ENCODE measurements at places on chromosomes 2 and 18.

DNA sequence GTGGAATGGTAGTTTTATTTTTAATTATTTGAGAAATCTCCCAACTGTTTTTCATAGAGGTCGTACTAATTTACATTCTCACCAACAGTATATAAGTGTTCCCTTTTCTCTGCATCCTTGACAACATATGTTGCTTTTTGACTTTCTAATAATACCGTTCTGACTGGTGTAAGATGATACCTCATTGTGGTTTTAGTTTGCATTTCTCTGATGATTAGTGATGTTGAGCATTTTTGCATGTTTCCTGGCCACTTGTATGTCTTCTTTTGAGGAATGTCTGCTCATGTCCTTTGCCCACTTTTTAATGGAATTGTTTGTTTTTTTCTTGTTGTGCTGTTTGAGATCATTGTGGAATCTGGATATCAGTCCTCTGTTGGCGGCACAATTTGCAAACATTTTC is 242.5 kb downstream of the ZNF521 start:
- DNase-seq, result no peak

DNA sequence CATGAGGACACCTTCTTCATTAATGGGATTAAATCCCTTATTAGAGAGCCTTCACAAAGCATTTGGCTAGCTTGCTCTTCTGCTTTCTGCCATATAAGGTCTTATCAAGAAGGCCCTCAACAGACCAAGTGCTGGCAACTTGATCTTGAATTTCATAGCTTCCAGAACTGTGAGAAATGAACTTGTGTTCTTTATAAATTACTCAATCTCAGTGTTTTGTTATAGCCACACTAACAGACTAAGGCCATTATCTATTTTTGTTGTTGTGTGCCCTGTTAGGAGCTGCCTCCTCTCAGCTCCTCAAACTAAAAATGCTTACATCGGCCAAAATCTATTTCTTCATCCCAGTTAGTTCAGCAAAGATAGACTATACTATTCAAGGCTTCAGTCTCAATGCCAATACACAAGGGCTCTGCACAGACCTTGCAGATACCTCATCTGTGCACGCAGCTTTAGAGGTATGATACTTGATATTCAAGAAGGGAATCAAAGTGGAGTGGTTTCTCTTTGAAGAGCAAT is 182.9 kb downstream of the GPD2 start:
- no peak for DNase-seq

DNA sequence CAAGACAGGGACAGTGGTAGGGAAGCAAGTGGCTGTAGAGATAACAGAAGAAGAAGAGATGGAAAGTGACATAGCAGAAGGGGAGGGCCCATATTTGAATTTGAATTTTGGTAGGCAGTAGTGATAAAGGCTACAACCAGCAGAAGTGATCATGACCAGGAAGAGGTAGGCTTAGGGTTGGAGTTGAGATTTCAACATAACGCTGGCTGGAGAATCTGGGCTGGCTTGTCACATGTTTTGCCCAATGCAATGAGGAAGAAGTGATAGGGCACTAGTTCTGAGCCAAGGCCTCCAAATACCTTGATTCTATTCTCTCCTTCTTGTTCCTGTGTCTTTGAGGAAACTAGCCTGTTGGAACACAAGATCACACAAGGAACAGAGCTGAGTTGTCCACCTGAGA is 69.4 kb downstream of the SCG2 start:
- DNase-seq, result no peak

GRCh38 chr2:86293612-86294011 is 43.8 kb downstream of the REEP1 start:
- no peak for DNase-seq

- no peak for DNase-seq
Observed at GRCh38 chr2:88832311-88832991, 141.0 kb downstream of the RPIA start.

DNA sequence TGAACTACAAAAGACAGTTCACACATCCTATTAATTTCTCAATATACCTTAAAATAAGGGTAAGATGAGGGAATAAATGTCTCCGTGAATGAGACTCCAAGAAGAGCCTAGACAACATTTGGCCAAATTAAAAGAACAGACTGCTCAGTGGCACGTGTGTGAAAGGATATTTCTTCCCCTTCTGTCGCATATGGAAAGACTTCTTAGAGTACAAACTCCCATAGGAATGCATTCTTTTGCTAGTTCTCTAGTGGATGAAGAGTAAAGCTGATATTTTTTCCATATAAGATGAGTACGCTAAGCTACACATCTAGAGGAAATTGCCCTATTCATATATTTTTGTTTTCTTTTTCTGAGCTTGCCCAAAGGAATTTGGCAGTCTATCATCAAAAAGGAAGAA is 710.0 kb upstream of the ID2 start:
- no peak for DNase-seq

GRCh38 chr2:46676198-46676597 is 196.8 kb downstream of the TMEM247 start:
- DNase-seq, result no peak

DNA sequence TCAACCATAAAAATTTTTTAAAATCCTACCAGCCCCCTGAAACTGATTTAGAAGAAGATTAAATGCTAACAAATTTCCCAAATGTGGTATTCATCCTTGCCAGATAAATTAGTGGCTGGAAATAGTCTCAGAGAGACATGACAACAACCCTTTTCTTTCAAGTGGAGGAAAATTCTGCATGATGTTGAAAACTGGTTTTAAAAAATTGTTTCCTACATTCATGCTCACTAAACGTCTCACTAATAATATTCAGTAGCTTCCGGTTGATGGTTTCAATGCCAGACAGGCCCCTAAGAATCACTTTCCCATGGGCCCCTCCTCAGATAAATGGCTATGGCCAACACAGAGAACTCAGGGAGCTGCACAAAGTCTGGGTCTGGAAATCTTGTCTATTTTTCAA is 43.2 kb downstream of the NCKAP5 start:
- DNase-seq, result no peak

DNA sequence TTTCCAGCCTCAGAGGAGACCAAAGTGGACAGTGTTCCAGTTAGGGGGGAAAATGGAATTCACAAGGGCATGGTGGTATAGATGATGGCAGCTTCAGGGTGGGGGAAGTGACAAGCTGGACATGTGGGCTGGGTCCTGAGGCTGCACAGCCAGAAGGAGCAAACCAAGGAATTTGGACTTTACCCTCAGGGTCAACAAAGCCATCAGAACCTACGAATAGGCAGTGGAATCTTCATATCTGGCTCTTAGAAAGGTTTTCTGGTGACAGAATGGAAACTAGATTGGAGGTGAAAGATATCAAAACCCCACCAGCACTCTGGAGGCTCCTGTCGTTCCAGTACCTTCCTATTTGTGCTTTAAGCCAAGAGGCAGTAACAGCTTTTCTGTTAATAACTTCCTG is 127.1 kb downstream of the SETBP1 start:
- DNase-seq, result no peak

- DNase-seq, result no peak
Observed at GRCh38 chr18:42185486-42185885, 230.5 kb downstream of the PIK3C3 start.

GRCh38 chr2:207164006-207164831 is 1.5 kb downstream of the KLF7 start:
- DNase-seq, result no peak

GRCh38 chr2:98799375-98800329 is 68.7 kb upstream of the MGAT4A start:
- no peak for DNase-seq

DNA sequence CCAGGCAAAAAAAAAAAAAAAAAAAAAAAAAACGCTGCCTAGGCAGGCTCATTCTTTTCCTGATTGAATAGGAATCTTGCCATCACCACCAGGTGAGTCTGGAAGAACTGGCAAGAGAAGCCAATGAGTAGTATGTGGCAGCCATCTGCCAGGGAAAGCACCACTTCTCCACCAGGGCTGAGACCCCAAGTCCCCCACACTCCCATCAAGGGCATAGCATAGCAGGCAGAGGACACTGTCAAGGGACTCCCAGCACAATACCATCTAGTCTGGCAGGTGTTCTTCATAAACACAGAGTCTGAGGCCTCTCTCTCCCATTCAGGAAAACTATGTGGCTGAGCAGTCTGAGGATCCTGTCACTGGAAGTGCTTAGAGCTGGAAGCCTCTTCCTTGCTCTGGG is 538.1 kb upstream of the DSEL start:
- no peak for DNase-seq

DNA sequence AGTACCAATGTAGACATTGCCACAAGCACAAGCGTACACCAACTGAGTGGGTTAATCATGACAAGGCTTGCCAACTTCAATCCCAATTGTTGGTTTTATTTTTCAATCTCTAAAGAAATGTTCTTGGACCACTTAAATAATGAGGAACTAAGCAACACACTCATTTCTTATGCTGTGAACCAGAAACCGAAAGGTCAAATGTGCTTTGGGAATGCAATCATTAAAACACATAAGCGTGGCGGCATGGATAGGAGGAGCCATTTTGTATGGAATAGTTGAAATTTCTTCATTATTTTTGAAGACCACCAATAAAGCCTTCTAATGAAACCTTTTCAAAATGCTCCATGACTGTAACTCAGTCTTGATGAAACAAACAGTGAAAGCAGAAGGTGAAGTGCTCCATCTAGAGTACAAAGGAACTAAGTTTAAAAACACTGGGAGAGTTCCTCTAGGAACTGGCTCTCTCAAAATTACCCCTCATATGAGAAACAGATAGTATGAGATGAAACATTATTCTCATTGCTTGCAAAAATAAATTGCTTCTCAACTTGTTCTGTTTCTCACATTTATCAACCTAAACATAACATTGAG is 113.2 kb upstream of the CHST9 start:
- no peak for DNase-seq

- DNase-seq, result no peak
Observed at GRCh38 chr18:10892786-10893185, 256.6 kb downstream of the PIEZO2 start.

DNA sequence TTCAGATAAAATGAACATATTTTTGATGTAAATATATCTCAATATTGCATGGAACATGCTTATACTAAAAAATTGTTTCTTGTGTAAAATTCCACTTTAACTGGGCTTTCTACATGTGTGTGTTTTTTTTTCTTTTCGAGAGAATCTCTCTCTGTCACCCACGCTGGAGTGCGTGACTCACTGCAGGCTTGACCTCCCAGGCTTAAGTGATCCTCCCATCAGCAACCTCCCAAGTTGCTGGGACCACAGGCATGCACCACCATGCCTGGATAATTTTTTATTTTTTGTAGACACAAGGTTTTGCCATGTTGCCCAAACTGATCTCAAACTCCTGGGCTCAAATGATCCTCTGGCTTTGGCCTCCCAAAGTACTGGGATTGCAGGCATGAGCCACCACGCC is 254.6 kb downstream of the LOXHD1 start:
- no peak for DNase-seq

DNA sequence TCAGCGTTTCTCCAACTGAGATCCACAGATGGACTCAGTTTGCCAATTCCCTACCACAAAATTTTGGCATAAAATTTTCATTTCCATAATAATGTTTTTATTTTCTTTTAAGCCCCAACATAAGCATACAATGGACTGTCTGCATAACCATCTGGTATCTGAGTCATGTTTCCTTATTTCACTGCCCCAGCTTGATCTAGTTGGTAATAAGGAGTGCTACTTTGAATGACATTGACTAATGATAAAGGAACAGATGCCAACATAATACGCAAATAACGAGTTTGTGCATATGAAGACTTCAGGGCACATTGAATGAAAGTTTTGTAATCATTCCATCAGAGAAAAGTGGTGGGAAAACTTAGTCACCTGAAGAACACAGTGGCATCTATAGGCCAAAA is 8.8 kb upstream of the MBD2 start:
- DNase-seq, result no peak

GRCh38 chr2:241859436-241860183 is 916 bp upstream of the PDCD1 start:
- no peak for DNase-seq

DNA sequence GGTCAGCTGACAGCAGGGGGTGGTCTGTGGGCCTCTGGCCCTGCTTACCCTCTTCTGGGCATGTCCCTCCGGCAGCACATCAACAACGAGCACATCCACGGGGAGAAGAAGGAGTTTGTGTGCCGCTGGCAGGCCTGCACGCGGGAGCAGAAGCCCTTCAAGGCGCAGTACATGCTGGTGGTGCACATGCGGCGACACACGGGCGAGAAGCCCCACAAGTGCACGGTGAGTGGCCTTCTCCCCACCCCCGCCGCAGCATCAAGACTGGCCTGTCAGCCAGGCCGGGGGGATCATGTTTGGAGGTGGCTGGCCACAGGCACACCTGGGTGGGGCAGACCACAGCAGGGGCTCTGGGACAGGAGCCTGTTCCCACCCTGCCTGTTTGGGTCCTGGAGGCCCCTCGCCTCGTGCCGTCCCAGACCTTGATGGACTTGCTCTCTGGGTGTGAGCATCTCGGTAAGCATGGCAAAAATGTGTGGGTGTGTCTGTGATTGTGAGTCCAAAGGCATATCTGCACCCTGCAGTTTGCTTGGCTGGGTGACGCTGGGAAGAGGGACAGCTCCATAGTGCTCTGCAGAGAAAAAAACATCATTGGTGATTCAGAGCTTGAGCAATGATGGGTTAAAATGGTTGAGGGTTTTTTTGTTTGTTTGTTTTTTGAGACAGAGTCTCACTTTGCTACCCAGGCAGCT is 242.8 kb downstream of the GLI2 start:
- no peak for DNase-seq

GRCh38 chr2:20349513-20349921 is 1.1 kb downstream of the PUM2 start:
- no peak for DNase-seq

DNA sequence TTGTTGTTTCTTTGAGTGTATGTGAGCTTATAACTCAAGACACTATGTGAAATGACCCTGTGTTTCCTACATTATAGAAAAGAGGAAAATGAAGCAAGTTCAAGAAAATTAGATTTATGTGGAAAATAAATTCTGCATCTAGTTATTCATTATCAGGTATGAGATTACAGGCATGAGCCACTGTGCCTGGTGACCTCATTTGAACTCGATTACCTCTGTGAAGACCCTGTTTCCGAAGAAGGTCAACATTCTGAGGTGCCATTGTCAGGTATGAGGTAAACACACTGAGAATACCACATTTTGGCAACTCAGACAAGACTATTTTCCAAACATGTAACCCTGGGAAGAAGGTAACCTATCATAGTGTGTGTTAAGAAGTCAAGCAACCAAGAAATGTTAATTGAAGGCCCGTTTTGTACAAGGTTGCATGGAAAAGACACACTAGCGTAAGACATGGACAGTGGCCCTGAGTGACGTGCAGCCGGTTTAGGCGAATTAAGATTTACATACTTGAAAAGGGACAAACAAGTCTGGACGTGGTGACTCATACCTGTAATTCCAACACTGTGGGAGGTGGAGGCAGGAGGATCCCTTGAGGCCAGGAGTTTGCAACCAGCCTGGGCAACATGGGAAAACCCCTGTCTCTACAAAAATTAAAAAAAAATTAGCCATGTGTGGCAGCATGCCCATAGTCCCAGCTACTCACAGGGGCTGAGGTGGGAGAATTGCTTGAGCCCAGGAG is 186.6 kb downstream of the NEDD4L start:
- DNase-seq, result no peak

DNA sequence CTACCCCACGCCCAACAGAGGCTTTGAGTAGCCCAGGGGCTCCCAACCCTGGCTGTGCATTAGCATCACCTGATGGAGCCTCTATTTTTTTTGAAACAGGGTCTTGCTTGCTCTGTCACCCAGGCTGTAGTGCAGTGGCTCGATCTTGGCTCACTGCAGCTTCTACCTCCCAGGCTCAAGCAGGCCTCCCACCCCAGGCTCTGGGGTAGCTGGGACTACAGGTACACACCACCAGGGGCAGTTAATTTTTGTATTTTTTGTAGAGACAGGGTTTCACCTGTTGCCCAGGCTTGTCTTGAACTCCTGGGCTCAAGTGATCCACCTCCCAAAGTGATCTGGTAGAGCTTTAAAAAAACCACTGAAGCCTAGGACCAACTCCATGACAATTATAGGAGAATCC is 394.8 kb upstream of the ATP5MC3 start:
- DNase-seq, result no peak
